Activated CD4-positive, alpha-beta memory T cell treated with anti-CD3 and anti-CD28 coated beads for 36 hours (primary cell): ENCODE measurements at places on chromosomes 4 and X. TPM values are rescaled to one million over a fixed set of nuclear protein-coding genes. Genes with fewer than 3 reads are reported as not detected.

Gene SCML2
- 2.2 TPM for total RNA-seq

DNA sequence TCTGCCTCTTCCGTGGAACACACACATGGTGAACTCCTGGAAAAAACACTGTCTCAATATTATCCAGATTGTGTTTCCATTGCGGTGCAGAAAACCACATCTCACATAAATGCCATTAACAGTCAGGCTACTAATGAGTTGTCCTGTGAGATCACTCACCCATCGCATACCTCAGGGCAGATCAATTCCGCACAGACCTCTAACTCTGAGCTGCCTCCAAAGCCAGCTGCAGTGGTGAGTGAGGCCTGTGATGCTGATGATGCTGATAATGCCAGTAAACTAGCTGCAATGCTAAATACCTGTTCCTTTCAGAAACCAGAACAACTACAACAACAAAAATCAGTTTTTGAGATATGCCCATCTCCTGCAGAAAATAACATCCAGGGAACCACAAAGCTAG lies 87.9 kb downstream of the TET2 start:
- no peak for DNase-seq
- H3K4me1 ChIP-seq, result peaks cover 14% of the 10 kb centered on the region
- H3K4me3 ChIP-seq, result no peak overlapping the region
- H3K27me3 ChIP-seq, result no peaks in the 10 kb centered on the region
- H3K36me3 ChIP-seq, result peaks cover 53% of the 10 kb centered on the region
- H3K27ac ChIP-seq, result no peak overlapping the region

GRCh38 chr4:108725457-108725856 lies 37.4 kb downstream of the ETNPPL start:
- H3K4me3 ChIP-seq, result no peak overlapping the region
- H3K27ac ChIP-seq, result no peak overlapping the region
- peaks cover 5% of the 10 kb centered on the region for H3K36me3 ChIP-seq
- DNase-seq, result no peak
- peaks cover 6% of the 10 kb centered on the region for H3K27me3 ChIP-seq
- no peaks in the 10 kb centered on the region for H3K4me1 ChIP-seq

GRCh38 chr4:125676583-125676982 lies 361.8 kb downstream of the FAT4 start:
- no peak overlapping the region for H3K27ac ChIP-seq
- DNase-seq, result no peak
- H3K27me3 ChIP-seq, result no peaks in the 10 kb centered on the region
- no peak overlapping the region for H3K4me3 ChIP-seq
- H3K36me3 ChIP-seq, result no peaks in the 10 kb centered on the region
- H3K4me1 ChIP-seq, result no peaks in the 10 kb centered on the region

DNA sequence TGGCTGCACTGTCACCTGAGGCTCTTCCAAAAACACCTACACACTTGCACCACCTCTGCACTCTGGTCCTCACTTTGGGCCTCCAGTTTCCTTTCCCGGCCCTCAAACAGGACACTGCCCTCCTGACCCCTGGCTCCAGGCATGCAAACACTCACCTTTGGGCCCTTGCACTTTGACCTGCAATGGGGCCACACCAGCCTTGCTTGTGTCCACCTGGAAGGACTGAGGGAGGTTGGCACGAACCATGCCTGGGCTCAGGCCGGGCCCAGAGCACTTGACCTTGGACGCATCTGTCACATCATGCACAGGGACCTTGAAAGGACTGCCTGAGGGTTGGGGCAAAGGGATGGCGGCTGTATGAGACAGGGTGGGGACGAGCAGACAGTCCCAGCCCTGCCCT lies 15.6 kb downstream of the FLNA start:
- H3K4me1 ChIP-seq, result peaks cover 25% of the 10 kb centered on the region
- peaks cover 26% of the 10 kb centered on the region for H3K36me3 ChIP-seq
- H3K27me3 ChIP-seq, result no peaks in the 10 kb centered on the region
- peak overlapping the region; percentile 23 for H3K27ac ChIP-seq
